Right ventricle myocardium inferior (tissue), 1 donor: ENCODE measurements at places on chromosomes 2 and 18.

- no peak for DNase-seq
Measured at GRCh38 chr18:21452276-21452780, 148.2 kb downstream of the ESCO1 start.

DNA sequence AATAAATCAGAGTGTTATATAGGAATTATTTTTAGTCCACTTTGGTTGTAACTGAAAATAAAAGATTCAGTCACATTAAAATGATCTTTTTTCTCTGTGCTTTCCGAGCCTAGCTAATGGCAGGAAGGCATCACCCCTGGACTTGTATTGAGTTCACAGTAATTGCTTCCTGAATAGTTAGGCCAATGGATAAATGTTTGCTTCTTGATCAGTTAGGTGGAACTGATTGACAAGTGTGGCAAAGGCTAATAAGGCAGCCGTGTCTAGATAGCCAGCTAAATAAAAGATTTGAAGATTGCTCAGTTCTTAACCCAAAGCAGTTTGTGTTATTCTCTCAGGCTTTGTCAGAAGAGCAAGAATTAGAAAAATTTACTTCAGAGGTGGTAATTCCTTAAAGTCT is 20.8 kb downstream of the FAM171B start:
- no peak for DNase-seq

- DNase-seq = no peak
Measured at GRCh38 chr2:173862612-173863217, 102.5 kb downstream of the SP3 start.

- peak; percentile 65 for DNase-seq
Measured at GRCh38 chr2:118854507-118855345, 7.3 kb upstream of the EN1 start.

- peak; percentile 86 for DNase-seq
Measured at GRCh38 chr2:85578243-85579180, 1.1 kb downstream of the VAMP8 start.

DNA sequence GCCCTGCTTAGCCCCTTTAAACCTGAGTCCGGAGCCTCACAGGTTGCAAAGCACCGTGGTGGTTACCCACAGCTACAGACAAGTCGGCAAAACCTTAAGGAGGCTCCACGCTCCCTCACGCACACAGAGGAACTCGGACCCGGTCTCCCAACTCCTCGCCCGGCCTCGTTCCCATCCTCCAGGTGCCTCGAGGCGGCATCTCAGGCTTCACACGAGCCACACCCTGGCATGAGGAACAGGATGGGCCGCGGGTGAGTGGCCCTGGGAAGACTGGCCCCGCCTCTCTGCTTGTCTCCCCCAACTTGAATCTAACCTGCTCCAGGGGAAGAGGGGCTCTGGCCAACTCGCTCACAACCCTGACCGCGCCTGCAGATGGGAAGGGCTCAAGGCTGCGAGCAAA is 97.4 kb downstream of the EIPR1 start:
- no peak for DNase-seq

GRCh38 chr2:59150217-59150849 is 909.2 kb upstream of the FANCL start:
- DNase-seq = no peak

DNA sequence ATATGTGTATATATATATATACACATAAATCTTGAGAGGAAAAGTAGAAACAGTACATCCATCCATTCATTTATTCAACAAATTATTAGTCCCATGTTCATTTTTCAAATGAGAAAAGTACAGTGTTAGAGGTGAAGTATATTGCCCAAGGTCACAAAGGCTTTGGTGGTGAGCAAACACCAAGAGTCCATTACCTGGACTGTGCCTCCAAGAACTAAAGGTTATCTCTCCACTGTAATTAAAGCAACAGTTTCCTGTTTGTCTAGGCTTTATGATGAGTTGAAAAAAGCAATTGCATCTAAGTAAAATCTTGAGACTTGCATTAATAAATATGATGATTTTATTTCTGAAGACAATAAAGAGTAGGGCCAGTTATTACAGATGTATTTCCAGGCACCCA is 44.7 kb upstream of the EPB41L3 start:
- DNase-seq = no peak

GRCh38 chr2:11026286-11026921 is 114.7 kb downstream of the KCNF1 start:
- DNase-seq = no peak

DNA sequence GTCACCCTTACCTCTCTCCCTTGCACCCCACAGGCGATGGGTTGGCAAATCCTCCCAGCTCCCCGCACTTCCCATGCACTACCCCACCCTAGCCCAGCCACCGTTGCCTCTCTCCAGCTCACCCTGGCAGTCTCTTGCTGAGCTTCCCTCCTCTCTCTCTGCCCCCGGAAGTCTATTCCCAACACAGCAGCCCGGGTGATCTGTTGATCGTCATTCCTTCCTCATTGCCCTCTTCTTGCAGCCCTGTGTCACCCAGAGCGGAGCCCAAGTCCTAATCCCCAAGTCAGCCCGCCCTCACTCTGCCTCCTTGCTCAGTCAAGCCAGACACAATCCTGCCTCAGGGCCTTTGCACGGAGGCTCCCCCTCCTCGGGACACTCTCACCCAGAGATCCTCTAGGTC is 55.2 kb downstream of the CIB4 start:
- no peak for DNase-seq

DNA sequence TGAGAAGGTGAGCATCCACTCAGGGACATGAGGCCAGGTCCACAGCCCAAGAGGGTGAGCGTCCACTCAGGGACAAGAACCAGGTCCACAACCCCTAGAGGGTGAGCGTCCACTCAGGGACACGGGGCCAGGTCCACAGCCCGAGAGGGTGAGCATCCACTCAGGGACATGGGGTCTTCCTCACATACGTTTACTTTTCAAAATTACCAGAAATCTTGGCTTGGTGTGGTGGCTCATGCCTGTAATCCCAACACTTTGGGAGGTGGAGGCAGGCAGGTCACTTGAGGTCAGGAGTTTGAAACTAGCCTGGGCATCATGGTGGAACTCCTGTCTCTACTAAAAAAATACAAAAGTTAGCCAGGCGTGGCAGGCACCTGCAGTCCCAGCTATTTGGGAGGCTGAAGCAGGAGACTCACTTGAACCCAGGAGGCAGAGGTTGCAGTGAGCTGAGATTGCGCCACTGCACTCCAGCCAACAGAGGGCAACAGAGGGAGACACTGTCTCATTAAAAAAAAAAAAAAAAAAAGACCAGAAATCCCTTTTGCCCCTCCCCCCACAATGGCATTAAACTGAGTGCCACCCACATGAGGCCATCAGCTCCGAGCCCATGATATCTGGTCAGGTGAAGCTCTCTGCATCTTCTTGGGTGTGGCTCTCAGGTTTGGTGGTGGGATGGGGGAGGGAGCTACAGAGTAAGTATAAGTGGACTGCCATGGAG is 9.0 kb upstream of the MBP start:
- no peak for DNase-seq

- DNase-seq = no peak
Measured at GRCh38 chr2:188291142-188291616, 495 bp upstream of the GULP1 start.

DNA sequence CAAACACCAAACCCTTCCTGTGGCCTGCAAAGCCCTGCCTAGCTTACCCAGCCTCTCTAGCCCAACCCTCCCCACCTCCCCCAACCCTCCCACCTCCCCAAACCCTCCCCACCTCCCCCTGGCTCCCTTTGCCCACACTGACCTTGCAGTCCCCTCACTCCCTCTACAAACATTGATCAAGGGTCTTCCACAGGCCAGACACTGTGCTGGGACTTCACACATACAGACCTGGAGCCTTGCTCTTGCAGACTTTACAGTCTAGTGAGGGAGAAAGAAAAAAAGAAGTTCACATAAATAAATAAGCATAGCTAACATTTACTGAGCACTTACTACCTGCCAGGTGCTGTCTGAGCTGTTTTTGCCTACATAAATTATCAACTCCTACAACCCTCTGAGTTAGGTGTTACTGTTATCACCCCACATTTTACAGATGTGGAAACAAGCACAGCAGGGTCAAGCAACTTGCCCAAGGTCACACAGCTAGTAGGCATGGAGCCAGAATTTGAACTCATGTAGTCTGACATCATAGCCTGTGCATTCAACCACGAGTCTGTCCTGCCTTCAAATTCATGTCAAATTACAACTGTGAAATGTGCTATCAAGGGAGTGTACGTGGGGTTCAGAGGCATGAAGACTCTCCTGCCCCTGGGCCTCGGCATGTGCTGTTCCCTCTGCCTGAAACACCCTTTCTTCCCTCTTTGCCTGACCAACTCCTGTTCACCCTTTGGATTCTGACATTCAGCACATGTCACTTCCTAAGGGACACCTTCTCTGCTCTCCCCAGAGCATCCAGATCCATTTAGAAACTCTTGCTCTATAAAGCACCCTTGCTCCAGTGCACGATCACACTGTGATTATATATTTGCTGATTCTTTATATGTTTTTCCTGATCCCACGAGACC is 209.9 kb downstream of the TNS1 start:
- no peak for DNase-seq

- no peak for DNase-seq
Measured at GRCh38 chr18:12973562-12974213, 17.5 kb upstream of the CEP192 start.

DNA sequence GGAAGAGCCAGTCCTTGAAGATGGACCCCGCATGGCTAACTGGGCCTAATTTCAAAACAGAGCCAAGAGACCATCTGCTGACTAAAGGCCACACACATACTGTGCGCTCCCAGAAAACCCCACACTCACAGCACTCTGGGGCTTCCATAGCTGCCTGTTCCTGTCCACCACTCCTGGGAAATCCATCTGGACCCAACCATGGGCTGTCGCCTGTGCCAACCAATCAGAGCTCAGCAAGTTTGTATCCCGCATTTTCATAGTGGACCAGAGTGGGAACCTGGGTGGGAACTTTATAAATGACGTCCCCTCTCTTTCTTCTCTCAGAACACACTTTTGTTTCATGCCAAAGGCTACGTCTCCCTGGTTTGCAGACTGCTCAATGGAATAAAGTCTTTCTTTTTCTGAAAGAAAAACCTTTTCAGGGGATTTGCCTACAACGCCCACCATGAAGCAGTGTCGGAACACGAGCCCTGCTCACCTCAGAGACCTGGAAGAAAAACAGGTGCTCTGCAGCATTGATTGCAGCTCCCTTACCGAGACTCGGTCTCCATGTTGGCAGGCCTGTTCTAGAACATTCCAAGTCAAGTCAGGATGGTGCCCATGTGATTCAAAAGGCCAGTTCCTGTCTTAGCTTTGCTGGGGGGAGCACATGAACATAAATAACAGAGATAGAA is 137.2 kb upstream of the GPC1 start:
- DNase-seq = no peak

GRCh38 chr2:192578780-192579179 is 384.0 kb upstream of the TMEFF2 start:
- no peak for DNase-seq

DNA sequence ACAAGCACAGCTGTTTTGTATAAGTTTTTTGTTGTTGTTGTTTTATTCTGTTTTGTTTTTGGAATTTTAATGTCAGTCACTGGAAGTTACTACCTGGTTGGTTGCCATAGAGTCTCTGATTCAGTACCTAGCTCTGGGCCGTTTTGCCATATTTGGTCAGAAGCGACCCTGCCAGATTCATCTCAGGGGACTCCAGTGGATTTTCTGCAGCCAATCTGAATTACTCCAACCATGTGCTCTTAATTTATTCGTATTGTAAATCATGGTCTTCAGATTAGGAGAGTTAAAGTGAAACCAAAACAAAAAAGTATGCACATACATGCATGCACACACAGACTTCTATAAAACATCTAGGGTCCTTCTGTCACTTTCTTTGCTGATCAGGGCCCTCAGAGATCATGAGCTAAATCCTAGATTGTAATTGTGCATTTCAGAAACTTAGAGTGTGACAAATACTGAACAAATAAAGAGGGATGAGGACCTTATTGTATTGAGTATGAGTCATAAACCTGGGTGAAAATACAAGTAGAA is 317.4 kb upstream of the UBE2E3 start:
- no peak for DNase-seq

DNA sequence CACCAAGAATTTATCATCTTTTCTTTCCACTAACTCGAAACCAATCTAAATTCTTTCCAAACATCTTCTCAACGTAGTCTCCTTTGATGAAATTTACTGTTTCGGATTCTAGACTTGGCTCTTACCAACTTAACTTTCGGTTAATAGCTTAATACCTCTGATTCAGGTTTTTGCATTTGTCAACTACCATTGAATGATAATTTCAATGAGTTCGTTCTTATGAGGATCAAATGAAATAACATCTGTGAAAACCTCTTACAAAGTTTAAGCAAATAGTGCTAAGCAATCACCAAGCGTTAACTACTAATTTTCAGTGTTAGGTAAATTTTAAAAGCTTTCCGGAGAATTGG is 593 bp upstream of the NRBP1 start:
- DNase-seq = no peak

DNA sequence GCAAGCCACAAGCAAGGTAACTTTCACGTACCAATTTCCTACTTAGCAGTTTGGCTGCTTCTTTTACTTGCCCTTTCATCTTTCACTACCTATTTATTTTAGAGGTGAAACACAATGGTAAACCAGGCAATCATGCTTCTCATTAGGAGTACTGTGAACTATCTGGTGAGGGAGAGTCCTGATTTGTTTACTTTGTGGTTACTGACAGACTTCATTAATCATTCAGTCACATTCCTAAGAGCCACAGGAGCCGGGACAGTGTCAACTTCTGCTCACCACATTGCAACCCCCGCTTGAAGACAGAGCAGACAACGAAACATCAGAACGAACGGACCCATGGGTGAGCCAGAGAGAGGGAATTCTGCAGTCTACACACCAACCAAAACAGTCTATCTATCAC is 28.8 kb downstream of the TUBB6 start:
- no peak for DNase-seq

DNA sequence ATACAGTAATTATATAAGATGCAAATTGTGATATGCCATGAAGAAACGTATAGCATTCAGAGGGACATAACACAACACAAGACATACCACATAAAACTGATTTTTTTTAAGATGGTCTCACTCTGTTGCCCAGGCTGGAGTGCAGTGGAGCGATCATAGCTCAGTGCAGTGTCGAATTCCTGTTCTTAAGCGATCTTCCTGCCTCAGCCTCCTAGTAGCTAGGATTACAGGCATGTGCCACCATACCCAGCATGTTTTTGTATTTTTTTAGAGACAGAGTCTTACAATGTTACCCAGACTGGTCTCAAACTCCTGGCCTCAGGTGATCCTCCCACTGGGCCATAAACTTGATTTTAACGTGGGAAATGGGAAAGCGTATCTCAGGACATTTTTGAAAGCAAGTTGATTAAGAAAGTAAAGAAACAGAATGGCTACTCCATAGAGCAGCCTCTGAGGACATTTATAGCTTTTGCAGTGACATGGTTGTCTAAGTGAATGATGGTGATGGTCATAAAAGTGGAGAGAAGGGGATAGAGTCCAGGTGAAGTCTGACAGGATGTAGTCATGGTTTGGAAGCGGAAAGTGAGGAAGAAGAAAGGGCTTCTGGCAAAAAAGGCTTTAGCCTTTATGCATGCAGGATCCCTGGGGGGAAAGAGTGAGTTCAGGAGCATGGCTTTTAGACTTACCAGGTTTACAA is 2.4 kb downstream of the TSGA10 start:
- no peak for DNase-seq

GRCh38 chr18:59867337-59868104 is 32.3 kb upstream of the PMAIP1 start:
- DNase-seq = no peak

- DNase-seq = no peak
Measured at GRCh38 chr2:13413989-13414388, 697.3 kb downstream of the TRIB2 start.
